ENCODE measurements at places on chromosomes 13 and 19.

- no peak for DNase-seq
These were observed 21.1 kb downstream of the KBTBD6 start for GRCh38 chr13:41111454-41111853.

- peak; percentile 66 for DNase-seq
These were observed 8.0 kb downstream of the NAPSA start for GRCh38 chr19:50357178-50358100.

DNA sequence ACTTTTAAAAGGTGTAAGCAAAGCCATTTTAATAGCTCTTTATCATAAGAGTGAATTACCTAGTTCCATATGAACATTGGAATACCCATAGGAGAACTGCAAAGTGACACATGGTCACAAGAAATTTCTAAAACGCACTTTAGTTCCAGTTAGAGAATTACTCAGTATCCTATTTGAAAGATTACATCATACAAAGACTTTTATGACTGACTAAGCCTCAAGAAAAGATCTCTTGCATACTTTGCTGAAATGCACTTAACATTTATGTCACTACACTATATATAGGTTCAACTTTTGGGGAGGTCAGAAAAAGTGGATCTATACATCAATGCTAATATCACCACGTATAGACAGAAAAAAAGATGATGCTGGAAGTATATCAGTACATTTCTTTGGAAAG lies 7.1 kb downstream of the PCDH9 start:
- DNase-seq = no peak

GRCh38 chr19:29505097-29505824 lies 20.5 kb upstream of the VSTM2B start:
- no peak for DNase-seq

DNA sequence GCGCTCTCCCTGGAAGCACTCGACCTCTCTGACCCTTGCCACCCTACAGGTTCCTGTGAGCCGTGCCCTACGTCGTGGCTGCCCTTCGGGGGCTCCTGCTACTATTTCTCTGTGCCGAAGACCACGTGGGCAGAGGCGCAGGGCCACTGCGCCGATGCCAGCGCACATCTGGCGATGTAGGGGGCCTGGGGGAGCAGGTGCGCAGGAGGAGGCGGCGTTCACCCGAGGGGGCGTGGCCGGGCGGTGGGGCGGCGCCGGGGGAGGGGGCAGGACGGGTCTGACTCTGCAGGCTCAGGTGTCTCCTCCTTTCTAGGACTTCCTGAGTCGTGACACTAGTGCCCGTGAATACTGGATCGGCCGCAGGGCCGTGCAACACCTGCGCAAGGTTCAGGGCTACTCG lies 26.4 kb downstream of the CLEC4M start:
- DNase-seq = peak; percentile 17

- DNase-seq = peak; percentile 73
These were observed 221.7 kb upstream of the SPRY2 start for GRCh38 chr13:80562433-80563156.

- no peak for DNase-seq
These were observed at the start of gene USP12 for GRCh38 chr13:27171244-27171826. Gene USP12 (minus strand): TSS chr13:27171811. CDS start chr13:27171639, 172 bp downstream.

DNA sequence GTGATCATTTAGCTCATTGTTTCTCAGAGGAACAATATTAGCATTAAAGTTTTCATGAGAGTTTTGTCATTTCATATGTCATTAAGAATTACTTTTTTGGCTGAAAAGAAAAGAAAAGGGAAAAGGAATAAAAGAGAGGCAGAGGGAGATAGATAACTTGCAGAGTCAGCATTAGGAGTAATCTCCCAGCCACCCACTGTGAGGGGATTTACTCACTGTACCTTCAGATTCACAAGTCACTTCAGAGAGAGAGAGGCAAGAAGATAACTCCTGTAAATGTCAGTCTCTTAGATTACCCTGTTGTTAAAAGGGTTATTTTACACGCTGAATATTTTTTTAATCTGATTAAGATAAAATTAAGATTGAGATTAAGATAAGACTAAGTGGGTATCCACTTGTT lies 125.2 kb downstream of the POU4F1 start:
- DNase-seq = no peak

- DNase-seq = no peak
These were observed 3.3 kb downstream of the MBD3L1 start for GRCh38 chr19:8835446-8835845.

GRCh38 chr13:36819739-36820090 lies 693 bp downstream of the RFXAP start:
- peak; percentile 14 for DNase-seq

DNA sequence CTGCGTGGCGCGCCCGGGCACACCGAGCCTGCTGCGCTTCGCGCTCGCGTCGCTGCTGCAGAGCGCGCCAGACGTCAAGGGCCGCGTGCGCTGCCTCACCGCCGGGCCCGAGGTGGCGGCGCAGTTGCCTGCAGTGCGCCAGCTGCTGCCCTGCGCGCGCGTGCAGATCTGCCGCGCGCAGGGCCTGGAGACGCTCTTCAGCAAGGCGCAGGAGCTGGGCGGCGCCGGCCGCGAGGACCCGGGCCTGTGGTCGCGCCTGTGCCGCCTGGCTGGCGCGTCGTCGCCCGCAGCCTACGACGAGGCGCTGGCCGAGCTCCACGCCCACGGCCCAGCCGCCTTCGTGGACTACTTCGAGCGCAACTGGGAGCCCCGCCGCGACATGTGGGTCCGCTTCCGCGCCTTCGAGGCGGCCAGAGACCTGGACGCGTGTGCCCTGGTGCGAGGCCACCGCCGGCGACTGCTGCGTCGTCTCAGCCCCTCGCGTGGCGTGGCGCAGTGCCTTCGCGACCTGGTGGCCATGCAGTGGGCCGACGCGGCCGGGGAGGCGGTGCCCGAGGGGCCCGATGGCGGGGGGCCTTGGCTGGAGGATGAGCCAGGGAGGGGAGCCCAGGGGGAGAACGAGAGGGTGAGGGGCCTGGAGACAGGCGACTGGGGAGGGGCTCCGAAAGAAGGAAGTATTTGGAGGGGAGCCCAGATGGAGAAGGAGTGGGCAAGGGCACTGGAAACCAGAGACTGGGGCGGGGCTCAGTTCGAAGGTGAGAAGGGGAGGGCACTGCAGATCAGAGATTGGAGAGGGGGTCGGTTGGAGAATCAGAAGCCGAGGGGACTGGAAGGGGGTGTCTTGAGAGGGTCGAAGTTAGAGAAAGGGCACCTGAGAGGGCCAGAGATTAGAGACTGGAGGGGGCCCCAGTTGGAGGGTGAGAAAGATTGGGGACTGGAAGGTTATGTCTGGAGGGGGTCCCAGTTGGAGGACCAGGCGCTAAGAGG lies 24.7 kb downstream of the ZSWIM9 start:
- no peak for DNase-seq

DNA sequence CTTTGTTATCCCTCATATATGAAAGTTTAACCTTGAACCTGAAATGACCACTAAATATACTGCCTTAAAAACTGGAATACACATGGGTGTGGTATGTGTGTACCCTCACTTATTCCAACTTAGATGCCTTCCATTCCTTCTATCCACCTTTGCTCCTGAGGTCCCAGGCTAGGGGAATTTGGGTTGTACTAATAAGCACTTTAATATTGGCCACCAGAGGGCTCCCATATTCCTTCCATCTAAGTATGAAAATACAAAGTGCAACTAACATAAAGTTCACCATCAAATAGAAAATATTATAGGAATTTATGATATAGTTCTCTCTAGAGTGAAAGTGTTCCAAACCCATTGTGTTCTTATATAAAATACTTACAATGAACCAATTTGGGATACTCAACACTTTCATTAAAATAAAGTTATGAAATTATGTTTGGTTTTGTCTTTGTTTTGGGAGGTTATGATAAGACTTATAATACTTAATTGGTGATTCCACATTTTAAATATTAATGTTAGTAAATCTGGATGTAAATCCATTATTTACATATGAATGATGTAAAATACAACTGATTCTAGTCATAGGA lies 62.3 kb downstream of the ITGBL1 start:
- DNase-seq = peak; percentile 50

- no peak for DNase-seq
These were observed 224.2 kb upstream of the IRS2 start for GRCh38 chr13:110010404-110011138.

GRCh38 chr13:24183741-24184182 lies 23.2 kb downstream of the SPATA13 start:
- DNase-seq = no peak

GRCh38 chr19:13002166-13002898 lies 7.1 kb downstream of the NFIX start:
- DNase-seq = no peak

DNA sequence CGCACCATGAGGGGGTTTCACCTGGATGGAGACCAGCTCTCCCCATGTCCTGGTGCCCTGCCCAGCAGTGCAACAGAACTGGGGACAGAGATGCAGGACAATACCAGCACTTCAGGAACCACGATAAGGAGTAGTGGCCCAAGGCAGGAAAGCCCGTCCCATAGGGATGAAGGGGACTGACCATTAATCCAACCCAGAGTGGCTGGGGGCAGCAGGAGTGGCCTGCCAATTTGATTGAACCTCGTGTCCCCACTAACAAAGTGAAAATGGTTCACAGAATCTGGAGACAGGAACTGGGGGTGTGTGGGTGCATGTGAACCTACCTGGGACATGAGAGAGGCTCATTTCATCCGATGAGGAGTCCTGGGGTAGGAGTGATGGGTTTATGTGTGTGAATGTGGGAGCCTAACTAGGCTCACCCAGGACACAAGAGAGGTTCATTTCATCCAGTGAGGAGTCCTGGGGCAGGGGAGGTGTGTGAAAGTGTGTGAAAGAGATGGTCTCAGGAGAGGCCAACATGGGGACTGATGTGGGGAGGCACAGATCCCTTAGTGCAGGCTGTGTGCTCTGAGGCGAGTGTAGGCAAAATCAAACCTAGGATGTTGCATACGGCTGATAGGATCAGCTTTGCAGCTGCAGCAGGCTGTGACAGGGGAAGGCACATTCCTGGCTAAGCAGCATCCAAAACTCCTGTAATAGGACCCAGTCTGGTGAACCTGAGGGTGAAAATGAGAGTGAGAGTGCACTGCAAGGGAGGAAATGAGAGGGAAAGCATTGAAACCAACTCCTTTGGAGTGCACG lies 98.2 kb downstream of the ZNF429 start:
- no peak for DNase-seq

DNA sequence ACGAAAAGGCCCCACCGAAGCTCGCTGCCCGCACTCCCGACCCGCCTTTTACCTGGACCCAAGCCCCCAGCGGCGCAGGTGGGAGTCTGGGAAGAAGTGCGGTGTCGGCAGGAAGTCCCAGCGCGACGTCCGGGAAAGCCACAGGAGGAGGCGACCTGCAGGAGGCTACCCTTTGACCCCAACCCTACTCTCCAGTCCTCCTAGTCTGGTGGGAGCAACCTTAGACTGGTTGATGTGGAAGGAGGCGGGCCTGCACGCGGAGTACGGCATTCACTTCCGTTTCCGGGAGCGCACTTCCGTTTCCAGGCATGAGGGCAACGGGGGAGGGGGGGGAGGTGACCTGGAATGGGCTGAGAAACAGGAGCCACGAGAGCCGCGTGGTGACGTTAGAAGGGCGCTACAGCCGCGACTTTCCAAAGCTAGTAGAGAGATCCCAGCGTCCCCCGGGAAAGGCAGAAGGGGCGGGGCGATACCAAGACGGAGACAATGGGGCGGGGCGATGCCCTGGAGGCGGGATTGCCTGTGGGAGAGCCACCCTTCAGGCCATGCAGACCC lies 28.5 kb downstream of the ZNF266 start:
- DNase-seq = no peak

DNA sequence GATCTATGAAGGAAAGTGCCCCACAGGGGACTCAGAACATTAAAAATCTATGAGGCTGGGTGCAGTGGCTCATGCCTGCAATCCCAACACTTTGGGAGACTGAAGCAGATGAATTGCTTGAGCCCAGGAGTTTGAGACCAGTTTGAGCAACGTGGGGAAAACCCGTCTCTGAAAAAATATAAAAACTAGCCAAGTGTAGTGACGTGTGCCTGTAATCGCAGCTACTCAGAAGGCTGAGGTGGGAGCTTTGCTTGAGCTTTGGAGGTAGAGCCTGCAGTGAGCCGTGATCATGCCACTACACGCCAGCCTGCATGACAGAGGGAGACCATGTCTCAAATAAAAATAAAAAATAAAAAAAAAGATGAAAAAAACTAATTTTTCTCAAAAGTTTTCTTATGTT lies 1070.6 kb downstream of the PCDH9 start:
- DNase-seq = no peak

- DNase-seq = no peak
These were observed 369.3 kb downstream of the KLF5 start for GRCh38 chr13:73428137-73428536.

DNA sequence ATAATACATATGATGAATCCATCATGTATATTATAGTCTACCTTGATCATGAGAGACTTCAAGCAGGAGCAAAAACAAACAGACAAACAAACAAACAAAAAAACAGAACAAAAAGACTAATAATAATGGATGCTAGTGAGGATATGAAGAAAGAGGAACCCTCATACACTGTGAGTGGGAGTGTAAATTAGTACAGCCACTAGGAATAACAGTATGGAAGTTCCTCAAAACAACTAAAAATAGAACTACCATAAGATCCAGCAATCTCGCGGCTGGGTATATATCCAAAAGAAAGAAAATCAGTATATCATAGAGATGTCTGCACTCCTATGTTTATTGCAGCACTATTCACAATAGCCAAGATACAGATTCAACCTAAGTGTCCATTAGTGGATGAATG lies 7.0 kb upstream of the DLEU7 start:
- DNase-seq = no peak

DNA sequence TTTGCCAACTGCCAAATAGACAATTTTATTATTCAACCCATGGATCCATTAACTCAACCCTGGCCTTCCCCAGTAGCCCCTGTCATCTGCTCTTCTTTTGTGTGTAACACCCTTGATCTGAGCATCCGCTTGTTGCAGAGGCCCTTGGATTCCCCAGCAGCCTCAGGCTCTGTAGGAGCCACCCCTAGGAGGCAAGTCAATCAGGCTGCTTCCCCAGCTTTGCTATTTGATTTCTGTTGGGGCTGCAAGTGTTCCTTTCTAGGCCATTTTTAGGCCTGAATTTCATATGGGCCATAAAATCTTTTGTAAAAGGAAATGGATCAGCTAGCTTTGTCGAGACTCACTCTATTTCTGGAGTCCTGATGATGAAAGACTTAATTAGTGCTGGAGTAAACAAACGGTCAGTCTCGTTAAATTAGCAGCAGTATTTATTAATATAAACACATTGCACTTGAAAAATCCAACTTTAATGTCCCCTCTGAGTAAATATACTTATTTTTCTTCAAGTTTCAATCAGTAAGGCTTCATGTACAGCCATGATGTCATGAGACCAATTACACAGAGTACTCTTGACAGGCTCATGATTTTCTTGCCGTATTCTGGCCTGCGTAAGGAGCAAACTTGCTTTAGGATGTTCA lies 105.3 kb downstream of the RGCC start:
- no peak for DNase-seq

DNA sequence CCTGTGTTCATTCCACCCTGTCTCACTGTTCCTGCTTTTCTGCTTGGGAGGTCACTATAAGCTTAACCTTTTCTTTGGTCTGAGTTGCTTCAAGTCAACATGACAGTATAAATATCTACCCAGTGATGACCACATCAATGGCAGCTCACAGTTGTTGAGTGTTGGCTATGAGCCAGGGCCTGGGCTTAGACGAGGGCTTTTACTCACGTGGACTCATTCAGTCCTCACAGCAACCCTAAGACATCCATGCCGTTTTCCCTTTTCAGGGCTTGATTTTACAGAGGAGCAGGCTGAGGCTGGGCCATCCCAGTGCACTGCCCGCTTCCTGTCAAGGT lies 10.2 kb upstream of the CCDC97 start:
- no peak for DNase-seq
